ENCODE measurements at places on chromosomes 1 and 21.

DNA sequence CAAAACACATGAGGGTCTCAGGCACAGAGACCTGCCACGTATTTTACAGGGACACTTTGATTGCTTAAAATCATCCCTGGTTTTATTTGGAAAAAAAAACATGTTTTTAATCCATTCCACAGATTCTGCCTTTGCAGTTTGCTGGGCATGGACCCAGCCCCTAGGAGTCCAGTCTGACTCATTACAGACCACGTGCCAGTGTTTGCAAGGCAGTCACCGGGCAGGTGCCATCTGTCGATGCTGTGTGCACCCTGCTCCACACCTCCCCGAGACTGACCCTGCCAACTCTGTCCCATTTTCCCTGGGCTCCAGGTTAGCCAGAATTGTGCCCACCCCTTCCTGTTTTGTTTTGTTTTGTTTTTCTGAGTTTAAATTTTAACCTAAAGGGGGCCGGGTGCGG is 148.4 kb upstream of the TMEM51 start:
- DNase-seq, result no peak

GRCh38 chr1:200877839-200878551 is 5.2 kb downstream of the GPR25 start:
- no peak for DNase-seq

DNA sequence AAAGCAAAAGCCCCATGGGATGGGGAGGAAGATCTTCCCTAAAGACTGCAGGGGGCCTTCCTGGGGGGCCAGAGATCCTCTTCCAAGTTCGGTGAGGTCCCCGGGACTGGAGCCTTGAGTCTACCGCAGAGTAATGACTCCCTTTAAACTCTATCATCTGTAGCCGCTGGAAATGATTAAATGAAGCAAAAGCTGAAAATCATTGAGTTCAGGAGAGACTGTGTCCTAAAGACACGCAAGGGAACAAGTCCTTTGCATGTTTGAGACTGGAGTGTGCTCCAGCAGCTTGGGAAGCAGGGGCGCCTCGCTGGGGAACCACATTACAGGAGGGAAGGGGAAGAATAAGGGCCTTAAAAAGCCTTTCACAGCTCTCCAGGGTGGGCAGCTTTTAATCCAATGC is 70.2 kb downstream of the WDR4 start:
- no peak for DNase-seq

- DNase-seq, result no peak
Observed at GRCh38 chr21:45319461-45320211, 31.9 kb upstream of the POFUT2 start.

DNA sequence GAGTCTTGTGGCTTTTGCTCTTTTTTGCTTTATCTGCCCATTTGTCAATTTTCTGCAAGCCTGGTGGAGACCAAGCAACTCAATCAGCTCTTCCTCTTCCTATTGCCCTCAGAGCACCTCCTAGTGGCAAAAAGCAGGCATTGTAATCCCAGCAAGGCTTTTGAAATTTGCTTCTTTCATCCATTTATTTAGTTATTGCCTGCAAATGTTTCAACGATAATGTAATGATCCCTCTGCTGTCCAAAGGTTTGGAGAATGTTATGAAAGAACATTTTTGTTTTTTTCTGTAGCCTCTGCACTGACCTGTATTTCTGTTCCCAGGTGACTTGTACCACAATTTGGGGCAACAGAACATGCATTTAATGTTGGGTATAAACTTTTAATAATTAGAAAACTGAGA is 127.8 kb downstream of the GABPA start:
- peak; percentile 50 for DNase-seq

DNA sequence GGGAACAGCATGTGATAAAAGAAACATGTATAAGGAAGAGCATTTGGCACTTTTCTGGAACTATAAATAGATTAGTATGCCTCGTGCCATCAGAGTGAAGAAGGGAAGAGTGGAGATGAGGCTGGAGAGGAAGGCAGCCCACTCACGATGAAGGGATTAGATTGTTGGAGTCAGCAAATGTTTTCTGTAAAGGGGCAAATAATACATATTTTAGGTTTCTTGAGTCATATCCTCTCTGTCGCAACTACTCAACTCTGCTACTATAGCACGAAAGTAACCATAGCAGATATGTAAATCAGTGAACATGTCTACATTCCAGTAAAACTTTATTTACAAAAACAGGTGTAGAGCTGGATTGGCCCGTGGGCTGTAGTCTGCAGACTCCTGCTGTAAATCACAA is 147.8 kb downstream of the TENT5C start:
- no peak for DNase-seq

GRCh38 chr1:187942986-187943385 is 1114.2 kb downstream of the PLA2G4A start:
- DNase-seq, result no peak

DNA sequence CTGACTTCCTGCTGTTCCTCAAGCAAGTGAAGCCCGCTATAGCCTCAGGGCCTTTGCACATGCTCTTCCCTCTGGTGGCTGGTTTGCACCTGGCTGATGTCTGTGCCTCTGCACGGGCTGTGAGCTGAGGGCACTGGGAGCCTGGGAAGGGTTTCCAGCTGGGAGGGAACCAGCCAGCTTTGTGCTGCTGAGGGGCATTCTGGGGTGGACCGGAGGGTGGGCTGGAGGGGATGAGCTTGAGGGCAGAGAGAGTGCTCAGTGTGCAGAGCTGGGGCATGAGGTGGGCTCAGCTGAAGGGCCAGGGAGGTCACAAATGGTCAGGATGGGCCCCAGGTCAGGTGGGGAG is 305.7 kb downstream of the MATN1 start:
- DNase-seq, result no peak

DNA sequence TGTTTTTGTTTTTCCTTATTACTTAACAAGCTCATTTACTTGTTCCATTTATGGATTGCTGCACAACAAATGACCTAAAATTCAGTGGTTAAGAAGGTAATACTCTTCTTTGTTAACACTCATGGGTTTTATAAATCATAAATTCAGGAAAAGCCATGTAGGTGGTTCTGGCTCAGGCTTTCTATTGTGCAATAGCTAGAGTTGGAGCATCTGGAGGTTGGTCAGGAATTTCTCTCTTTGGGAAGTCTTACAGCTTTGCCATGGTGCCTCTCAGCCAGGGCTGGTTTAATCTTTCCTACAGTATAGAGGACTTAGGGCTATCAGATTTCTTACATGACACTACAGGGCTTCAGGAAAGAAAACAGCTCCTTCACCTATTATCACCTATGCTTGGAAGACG is 1677.1 kb downstream of the KCNT2 start:
- DNase-seq, result no peak

DNA sequence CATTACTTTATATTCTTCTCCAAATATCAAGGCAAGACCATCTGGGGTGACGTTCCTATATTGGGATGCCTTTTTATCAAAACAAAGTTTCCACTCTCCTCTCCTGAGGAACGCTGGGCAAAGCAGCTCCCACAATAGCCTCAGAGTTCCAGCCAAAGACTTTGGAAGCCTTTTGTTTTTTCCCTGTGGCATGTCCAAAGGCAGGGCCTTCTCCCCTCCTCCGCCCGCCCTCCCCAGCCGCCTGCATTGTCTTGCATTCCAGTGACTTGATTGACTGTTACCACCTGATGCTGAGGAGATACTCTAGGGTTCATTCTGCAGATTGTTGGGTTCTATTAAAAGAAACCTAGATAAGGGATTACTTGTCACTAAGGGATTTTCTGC is 43.5 kb downstream of the PROX1 start:
- DNase-seq, result peak; percentile 88

- DNase-seq, result no peak
Observed at GRCh38 chr1:13662493-13662892, 37.5 kb upstream of the PRDM2 start.

GRCh38 chr1:201584471-201585092 is 45.7 kb downstream of the NAV1 start:
- DNase-seq, result no peak

All from NT2/D1 (cell line).